Fibroblast of lung (primary cell): ENCODE measurements at places on chromosomes 3 and 15.

DNA sequence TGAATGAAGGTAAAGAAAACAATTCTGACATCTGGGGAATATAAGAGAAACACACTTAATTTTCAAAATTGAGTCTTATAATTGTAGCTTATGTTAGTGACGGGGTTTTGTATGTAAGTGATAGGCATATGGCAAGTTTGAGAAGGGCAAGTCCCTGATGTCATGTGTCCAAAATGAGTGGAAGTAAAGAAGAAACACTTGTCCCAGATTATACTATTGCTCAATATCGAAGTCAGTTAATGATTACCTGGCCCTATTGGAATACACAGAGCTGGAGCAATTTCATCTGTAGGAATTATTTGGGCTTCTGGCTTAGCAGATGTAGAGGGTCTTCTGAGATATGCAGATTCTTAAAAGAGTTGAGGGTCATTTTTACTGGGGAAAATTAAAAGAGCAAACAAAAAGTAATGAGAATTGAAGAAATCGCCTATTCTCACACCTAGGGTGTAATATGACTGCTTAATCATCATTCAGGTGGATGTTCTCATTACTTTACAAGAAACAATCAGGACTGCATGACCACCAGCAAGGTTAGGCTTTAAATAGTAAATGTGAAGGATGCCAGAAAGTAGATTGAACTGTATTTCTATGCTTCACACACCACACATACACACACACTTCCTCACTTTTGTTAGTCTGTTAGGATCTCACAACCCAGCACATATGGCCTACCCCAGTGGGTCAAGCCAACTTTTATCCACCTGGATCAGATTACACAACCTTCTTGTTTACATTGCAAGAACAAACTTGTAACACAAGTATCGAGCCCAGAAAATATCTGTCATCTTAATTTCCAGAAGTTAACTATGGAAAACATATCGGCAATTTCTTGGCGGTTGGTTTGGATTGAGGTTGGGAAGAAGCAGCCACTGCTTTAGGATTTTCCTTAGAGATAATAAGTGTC lies 183.3 kb upstream of the LRRC3B start:
- DNase-seq, result no peak

- no peak for DNase-seq
Measured at GRCh38 chr3:129106320-129106719, 15.3 kb downstream of the RAB43 start.

GRCh38 chr3:168981396-168981795 lies 682.1 kb downstream of the MECOM start:
- DNase-seq, result peak; percentile 42

DNA sequence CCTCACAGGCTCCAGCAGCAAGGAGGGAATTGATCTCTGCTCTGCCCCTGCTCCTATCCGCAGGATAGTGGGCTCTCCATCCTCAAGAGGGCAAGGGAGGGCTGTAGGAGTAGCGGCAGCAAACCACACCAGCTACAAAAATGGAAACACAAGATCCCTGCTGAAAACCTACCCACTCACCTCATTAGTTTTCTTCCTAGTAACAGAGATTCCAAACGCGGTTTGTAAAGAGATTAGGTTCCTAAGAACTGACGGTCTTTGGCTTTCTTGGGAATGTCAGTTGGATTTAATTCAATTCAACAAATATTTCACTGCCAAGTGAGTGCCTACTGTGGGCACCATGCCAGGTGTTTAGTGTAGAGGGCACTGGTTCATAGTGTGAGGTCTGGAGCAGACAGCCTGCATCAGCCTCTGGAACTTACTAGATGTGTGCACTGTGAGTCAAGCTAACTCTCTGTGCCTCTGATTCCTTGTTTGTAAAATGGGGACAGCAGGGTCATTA lies 84.7 kb downstream of the MRPL46 start:
- peak; percentile 11 for DNase-seq

GRCh38 chr3:71926262-71926600 lies 141.3 kb upstream of the PROK2 start:
- DNase-seq, result peak; percentile 12

DNA sequence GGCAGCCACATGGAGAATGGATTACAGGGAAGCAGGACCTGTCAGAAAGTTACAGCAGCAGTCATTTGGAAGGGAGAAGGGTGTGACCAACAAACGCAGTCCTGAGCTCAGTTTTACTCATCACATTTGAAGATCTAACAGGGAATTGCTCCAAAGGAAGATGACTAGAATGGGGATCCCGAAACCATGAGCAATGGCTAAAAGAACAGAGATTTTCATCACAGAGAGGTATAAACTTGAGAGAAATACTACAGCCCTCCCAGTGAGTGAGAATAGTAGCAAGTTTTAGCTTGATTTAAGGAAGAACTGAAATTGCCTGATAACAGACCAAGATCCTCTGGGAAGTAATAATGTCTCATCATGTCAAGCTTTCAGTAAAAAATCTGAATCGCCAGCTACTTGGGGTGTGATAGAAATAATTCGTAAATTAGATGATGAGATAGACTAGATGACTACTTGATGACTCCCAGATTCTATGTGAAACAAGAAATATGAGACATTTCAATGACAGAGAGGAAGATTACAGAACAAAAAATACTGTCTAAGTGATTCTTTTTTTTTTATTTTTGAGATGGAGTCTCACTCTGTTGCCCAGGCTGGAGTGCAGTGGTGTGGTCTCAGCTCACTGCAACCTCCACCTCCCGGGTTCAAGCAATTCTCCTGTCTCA lies 16.9 kb downstream of the CD47 start:
- DNase-seq, result no peak

- DNase-seq, result no peak
Measured at GRCh38 chr15:40489274-40490175, 18.7 kb downstream of the CHST14 start.

- DNase-seq, result no peak
Measured at GRCh38 chr15:94610485-94610884, 379.1 kb downstream of the MCTP2 start.

DNA sequence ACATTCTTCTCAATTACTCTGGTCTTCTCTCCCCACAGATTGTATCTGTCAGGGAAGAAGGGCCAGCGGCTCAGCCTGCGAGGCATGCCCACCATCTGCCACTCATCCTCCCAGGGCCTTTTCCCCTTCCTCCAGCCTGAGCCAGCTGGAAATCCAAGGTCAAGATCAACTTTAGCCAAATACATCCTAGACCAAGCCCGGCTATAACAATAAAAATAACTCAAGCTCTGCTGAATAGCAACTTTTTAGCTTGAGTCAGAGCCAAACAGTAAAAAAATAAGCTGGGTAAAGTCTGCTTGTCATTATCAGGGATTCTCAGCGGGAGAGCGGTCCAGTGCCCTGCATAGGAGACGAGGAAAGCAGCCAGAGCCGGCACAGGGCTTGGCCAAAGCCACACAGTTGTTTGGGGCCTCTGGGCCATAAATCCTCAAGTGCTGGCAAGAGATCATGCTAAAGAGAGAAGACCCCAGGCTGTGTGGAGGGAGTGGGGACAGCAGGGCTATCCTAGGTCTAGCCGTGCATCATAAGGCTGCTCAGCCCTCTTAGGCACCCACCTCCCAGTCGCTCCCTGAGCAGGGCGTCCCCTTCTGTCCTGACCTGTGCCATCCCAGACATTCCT lies 76.2 kb upstream of the HERC1 start:
- DNase-seq, result peak; percentile 70

- DNase-seq, result no peak
Measured at GRCh38 chr3:100184948-100185570, 70.8 kb upstream of the FILIP1L start.

- peak; percentile 26 for DNase-seq
Measured at GRCh38 chr15:45199136-45199810, 11.5 kb upstream of the SHF start.

DNA sequence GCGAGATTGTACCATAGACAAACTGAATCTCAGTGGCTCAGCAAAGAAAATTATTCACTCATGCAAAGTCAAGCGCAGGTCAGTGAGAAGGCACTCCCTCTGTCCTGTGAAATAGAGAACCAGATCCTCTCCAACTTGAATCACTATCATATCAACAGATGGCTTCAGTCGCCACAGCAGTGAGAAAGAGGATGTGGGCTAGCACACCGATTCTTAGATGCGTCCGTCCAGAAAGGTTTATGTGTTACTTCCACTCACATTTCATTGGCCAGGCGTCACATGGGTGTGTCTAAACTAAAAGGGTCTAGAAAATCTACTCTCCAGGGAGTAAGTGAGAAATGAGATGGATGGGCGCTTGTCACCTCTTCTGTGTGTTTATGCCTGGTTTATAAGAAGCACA lies 141.6 kb upstream of the KBTBD8 start:
- no peak for DNase-seq

GRCh38 chr3:60160822-60161748 lies 1090.2 kb downstream of the FHIT start:
- DNase-seq, result no peak

GRCh38 chr15:36808411-36809160 lies 229.2 kb downstream of the CDIN1 start:
- DNase-seq, result no peak

DNA sequence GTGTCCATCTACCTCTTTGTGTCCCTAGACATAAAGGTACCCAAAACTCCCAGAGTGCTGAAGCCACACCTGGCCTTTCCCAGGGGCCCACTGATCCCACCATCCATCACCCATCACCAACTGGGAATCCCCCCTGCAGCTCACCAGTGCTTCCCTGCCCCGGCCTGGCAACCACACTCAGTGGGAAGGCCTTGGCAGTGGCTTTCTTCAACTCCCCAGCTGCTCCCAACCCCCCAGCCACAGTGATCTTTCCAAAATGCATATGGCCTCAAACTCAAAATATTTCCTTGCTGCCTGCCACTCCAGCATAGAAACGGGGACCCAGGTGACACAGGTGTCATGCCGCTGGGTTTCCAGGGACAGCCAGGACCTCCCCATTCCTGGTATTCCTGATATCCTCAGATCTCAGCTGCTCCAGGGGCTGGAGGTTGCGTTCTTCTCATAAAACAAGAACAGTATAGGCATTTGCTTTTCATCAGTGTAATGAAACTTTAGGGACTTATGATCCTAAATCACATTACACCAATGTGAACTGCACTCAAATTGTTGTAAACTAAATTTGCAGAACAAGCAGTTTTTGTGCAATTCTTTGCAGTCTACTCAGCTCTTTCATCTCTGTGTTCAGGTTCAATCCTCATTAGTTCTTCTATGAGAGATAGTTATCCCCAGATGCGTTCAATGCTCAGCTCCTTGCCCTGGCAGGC lies 1.3 kb downstream of the OCA2 start:
- DNase-seq, result no peak

DNA sequence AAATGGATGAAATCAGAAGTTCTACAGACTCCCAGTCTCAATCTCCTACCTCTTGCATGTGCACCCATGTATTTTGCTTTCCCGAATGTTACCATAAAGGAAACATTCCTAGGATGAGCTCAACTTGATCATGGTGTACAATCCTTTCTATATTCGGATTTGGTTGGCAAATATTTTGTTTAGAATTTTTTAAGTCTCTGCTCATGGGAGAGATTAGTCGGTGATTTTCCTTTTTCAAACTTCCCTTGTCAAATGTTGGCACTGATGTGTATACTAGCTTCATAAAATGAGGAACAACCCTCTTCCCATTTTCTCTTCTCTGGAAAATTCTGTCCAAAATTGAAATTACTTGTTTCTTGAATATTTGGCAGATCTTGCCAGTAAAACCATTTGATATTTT lies 317.6 kb upstream of the RASGRP1 start:
- DNase-seq, result no peak
